ENCODE measurements at places on chromosomes 12 and 14.

- DNase-seq: no peak
These were observed 230.3 kb downstream of the BCAT1 start for GRCh38 chr12:24718617-24719016.

DNA sequence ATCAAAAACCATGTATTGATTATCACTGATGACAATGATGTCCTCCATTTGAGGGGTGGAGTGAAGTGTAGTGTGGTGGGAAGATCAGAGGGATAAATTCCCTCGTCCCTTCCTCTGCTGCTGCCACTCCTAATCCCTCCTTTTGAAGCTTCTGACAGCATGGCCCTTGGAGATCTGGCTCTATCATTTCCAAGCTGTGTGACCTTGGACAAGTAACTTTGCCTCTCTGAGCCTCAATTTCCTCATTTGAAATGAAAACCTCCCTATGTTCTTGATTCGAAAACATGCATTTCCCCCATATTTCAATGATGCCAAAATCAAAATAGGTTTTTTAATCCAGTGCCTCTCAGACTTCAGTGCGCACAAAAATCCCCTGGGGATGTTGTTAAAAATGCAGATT is 231.6 kb downstream of the RBM19 start:
- no peak for DNase-seq

- DNase-seq: no peak
These were observed 63.8 kb downstream of the SUSD6 start for GRCh38 chr14:69675245-69675583.

DNA sequence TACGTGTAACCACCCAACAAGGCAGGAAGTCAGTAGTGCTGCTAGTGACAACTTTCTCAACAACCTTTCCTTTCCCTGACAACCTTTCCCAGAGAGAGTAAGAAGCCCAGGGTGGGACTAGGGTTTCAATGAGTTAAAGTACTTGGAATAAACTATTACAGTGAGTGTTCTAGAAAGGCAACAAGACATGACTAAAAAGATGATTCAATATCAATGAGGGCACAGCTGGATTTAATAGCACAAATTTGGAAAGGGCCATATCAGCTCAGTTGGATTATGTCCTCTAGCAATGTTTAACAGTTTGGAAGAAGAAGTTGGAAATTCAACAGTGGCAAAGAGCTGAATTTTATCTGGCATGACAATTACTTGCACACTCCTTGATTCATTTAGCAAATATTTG is 90.4 kb upstream of the GRIN2B start:
- DNase-seq: no peak

GRCh38 chr12:103012884-103013283 is 55.4 kb downstream of the ASCL1 start:
- no peak for DNase-seq

DNA sequence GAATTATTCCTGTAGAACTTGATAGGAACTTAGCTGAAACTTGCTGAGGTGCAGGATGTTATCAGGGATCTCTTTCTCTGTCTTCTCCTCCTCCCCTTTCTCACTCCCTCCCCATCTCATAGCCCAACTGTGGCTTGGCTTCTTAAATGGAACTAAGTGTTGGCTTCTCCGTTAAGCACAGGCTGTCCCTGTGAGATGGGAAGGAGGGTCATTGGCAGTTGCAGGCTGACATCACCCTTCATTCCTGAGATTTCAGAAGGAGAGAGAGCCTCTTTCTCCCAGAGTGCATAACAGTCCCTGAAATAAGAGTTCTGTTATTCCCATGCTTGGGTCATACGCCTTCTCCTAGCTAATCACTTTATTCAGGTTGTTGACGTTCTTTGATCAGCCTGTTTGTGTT is 162.0 kb downstream of the UNC79 start:
- no peak for DNase-seq

Measured in NCI-H2081 (cell line).